ENCODE measurements at places on chromosomes 6 and 20. TPM values are rescaled to one million over a fixed set of nuclear protein-coding genes. Genes with fewer than 3 reads are reported as not detected.

CLPSL1 gene
- not detected for total RNA-seq

- no peak overlapping the region for H3K4me3 ChIP-seq
- no peaks in the 10 kb centered on the region for H3K27me3 ChIP-seq
- no peak for DNase-seq
- H3K27ac ChIP-seq = no peak overlapping the region
- no peaks in the 10 kb centered on the region for H3K36me3 ChIP-seq
- no peaks in the 10 kb centered on the region for H3K4me1 ChIP-seq
Measured at GRCh38 chr20:22248051-22248667, 336.2 kb downstream of the FOXA2 start.

DNA sequence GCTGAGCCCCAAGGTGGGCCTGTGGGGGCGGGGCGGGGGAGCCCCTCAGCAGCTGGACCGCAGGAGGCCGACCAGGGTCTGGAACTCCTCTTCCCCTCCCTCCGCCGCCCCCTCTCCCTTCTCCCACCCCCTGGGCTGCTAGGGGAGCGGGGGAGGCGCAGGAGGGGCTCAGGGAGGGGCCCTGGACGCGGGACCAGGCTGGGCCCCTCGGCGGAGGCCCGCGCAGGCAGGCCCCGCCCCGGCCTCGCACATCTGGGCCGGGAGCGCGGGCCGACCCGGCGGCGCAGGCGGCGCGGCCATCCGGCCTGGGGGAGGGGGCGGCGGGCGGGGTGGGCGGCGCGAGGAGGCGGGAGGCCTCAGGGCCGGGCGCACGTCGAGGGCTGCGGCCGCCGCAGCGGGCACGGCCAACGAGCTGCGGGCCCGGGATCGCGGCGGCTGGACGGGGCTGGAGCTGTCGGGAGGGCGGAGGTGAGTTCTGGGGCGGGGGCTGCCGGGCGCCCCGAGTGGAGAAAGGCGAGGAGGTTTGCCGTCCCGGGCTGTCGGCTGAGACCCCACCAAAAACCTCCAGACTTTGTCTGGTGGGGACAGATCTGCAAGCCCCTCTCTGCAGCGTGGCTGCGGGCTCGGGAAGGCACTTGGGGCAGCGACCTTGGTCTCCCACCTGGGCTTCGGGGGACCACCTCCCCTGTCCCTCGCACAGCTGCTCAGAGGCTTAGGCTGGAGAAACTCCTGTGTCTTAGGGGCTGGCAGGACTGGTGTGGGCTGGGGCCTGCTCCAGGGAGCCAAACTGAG is at the start of gene HSPA12B:
Gene HSPA12B (plus strand): TSS at position 359 of the 792 bp plus-strand sequence. CDS start 5,990 bp downstream, outside the sequence.
- H3K4me3 ChIP-seq = peak within 1 kb of the TSS; percentile 1
- H3K27me3 ChIP-seq = peaks cover 20% of the 10 kb centered on the region
- no peak for DNase-seq
- H3K4me1 ChIP-seq = peaks cover 15% of the 10 kb centered on the region
- no peak within 1 kb of the TSS for H3K27ac ChIP-seq

GRCh38 chr6:45086360-45087084 is 241.6 kb upstream of the RUNX2 start:
- no peaks in the 10 kb centered on the region for H3K27me3 ChIP-seq
- no peak overlapping the region for H3K27ac ChIP-seq
- DNase-seq = no peak
- no peak overlapping the region for H3K4me3 ChIP-seq
- no peaks in the 10 kb centered on the region for H3K4me1 ChIP-seq
- no peaks in the 10 kb centered on the region for H3K36me3 ChIP-seq
